ENCODE measurements at places on chromosomes 12 and 14. TPM values are rescaled to one million over a fixed set of nuclear protein-coding genes. Genes with fewer than 3 reads are reported as not detected.

GRCh38 chr12:9327320-9327719 is 119.1 kb upstream of the PZP start:
- H3K27ac ChIP-seq, result no peak overlapping the region
- H3K4me3 ChIP-seq, result no peak overlapping the region
- no peaks in the 10 kb centered on the region for H3K36me3 ChIP-seq
- no peak for DNase-seq
- H3K27me3 ChIP-seq, result no peaks in the 10 kb centered on the region

LBHD2 gene
- not detected for total RNA-seq

- H3K4me3 ChIP-seq, result no peak overlapping the region
- no peak for DNase-seq
- peaks cover 81% of the 10 kb centered on the region for H3K4me1 ChIP-seq
Measured at GRCh38 chr14:52020866-52021717, 31.7 kb downstream of the RTRAF start.

TAMALIN gene
- 17.2 TPM for total RNA-seq

DNA sequence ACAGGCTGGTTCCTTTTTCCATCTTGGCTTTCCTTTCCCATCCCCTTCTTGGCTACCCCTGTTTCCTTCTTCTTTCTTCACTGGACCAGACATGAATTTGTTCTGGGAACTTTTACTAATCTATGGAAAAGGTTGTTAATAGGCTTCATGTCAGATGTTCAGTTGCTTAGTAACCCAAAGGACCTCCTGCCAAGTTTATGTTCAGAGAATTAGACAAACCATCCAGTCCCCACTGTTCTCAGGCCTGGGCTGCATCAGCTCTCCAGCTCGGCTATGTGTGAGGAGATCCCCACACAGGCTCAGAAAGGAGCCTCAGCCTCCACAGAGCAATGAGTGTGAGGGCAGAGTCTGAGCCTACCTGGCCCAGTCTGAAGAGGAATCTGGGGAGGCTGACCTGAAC is 78.0 kb downstream of the AKAP6 start:
- H3K27ac ChIP-seq, result peak overlapping the region; percentile 58
- no peak for DNase-seq
- no peaks in the 10 kb centered on the region for H3K36me3 ChIP-seq
- no peak overlapping the region for H3K4me3 ChIP-seq
- H3K27me3 ChIP-seq, result no peaks in the 10 kb centered on the region

SLC6A13 gene
- 2.6 TPM for total RNA-seq

- DNase-seq, result no peak
- H3K4me1 ChIP-seq, result no peaks in the 10 kb centered on the region
- no peaks in the 10 kb centered on the region for H3K27me3 ChIP-seq
- no peaks in the 10 kb centered on the region for H3K36me3 ChIP-seq
Measured at GRCh38 chr14:70415788-70416187, 1.1 kb downstream of the SYNJ2BP start.

DNA sequence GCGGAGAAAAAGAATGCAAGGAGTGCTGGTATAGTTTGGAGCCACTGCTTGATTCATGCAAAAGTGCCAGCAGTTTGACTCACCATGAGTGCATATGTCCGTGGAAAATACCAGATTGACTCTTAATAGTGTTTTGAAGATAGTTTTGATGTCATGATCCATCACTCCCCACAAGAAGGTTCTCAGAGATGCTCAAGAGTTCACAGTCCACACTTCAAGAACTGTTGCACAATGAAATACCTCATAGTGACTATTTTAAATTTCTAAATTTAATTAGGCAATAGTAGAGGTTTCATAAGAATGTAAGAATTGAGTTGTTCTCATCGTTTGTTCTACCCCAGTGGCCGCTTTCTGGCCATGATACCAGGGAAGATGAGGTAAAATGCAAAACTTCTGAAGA is 286.6 kb upstream of the RGS6 start:
- no peak overlapping the region for H3K4me3 ChIP-seq
- no peaks in the 10 kb centered on the region for H3K4me1 ChIP-seq
- no peak for DNase-seq
- H3K36me3 ChIP-seq, result no peaks in the 10 kb centered on the region
- no peak overlapping the region for H3K27ac ChIP-seq

GRCh38 chr14:32826404-32827082 is 112.1 kb upstream of the NPAS3 start:
- H3K4me3 ChIP-seq, result no peak overlapping the region
- no peak overlapping the region for H3K27ac ChIP-seq
- H3K4me1 ChIP-seq, result peaks cover 44% of the 10 kb centered on the region

MRPL52 gene
- 107 TPM for total RNA-seq

DNA sequence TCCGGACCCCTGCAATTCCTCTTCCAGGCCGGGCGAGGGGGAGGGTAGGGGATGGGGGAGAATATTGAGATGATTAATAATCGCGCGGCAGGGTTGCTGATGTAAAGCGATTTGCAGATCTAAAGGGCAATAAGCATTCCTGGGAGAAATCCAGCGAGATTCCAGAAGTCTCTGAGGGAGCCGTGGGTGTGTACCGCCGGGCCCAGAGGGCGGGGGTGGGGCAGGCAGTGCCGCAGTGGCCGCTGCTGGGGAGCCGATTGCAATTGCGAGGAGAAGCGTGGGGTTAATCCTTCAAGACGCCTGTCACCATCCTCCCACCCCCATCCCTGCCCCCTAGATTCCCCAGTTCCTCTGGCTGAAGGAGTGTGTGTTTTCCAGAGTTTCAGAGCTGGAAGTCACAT is 16.4 kb downstream of the FOS start:
- peaks cover 29% of the 10 kb centered on the region for H3K4me1 ChIP-seq
- peak overlapping the region; percentile 65 for H3K4me3 ChIP-seq
- no peaks in the 10 kb centered on the region for H3K27me3 ChIP-seq
- DNase-seq, result peak; percentile 74

GRCh38 chr14:70152704-70153103 is 36.0 kb downstream of the SLC8A3 start:
- H3K27ac ChIP-seq, result no peak overlapping the region
- no peak overlapping the region for H3K4me3 ChIP-seq
- no peaks in the 10 kb centered on the region for H3K4me1 ChIP-seq

BCDIN3D gene
- 3.2 TPM for total RNA-seq

MYF6 gene
- total RNA-seq, result not detected

EXOC5 gene
- total RNA-seq, result 74.8 TPM

GRCh38 chr12:12896260-12896659 is 4.9 kb downstream of the GPRC5A start:
- H3K4me1 ChIP-seq, result peaks cover 9% of the 10 kb centered on the region
- no peak overlapping the region for H3K4me3 ChIP-seq
- no peak overlapping the region for H3K27ac ChIP-seq
- no peak for DNase-seq
- no peaks in the 10 kb centered on the region for H3K36me3 ChIP-seq

NACA gene
- total RNA-seq, result 614 TPM

RD3L gene
- 25.5 TPM for total RNA-seq

- H3K36me3 ChIP-seq, result no peaks in the 10 kb centered on the region
- H3K4me3 ChIP-seq, result no peak overlapping the region
- no peak overlapping the region for H3K27ac ChIP-seq
Measured at GRCh38 chr14:58871573-58871972, 233.8 kb downstream of the DACT1 start.

DNA sequence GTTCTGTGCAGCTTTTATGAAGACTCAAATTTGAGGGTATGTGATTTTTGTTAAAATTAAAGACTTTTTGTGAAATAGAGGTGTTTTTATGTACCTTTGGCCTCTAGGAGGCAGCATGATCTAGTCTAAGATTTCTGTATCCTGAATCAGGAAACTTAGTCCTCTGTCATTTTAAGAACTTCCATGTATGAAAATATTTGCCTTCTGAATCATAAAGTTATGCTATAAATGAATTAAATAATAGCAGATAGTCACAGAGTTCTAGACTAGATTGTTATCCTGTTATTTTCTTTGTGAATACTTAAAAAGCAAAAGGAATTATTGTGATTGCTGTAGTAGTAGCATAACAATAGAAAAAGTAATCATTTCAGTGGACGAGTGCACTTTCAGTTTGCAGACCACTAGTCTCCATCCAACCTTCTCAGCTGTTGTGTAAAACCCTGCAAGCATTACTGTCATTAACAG is 56.3 kb downstream of the FGD4 start:
- H3K27ac ChIP-seq, result peak overlapping the region; percentile 22
- no peaks in the 10 kb centered on the region for H3K36me3 ChIP-seq
- H3K4me3 ChIP-seq, result peak overlapping the region; percentile 58

DNA sequence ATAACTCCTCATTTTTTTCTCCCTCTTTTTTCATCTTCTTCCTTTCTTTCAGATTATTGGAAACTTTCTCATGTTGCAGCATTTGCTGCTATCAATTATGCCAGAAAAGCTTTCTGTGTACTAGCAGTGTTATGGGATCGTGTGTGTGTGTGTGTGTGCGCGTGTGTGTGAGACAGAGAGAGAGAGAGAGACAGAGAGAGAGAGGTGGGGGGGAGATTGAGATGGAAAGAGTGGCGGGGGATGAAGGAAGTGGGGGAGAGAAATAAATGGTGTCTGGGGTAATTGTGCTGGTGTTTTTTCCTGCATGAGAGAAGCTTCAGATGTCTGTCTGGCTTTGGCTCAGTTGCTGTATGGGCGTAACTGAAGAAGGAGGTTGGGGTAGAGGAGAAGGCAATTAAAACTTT is 268.9 kb downstream of the RAD51B start:
- H3K27ac ChIP-seq, result peak overlapping the region; percentile 78
- H3K27me3 ChIP-seq, result no peaks in the 10 kb centered on the region
- H3K4me3 ChIP-seq, result peak overlapping the region; percentile 39
- DNase-seq, result no peak
- H3K4me1 ChIP-seq, result no peaks in the 10 kb centered on the region

ACOT6 gene
- not detected for total RNA-seq

GRCh38 chr14:37480446-37481290 is 114.4 kb downstream of the FOXA1 start:
- no peaks in the 10 kb centered on the region for H3K36me3 ChIP-seq
- no peaks in the 10 kb centered on the region for H3K4me1 ChIP-seq
- no peak overlapping the region for H3K27ac ChIP-seq
- DNase-seq, result no peak
- no peaks in the 10 kb centered on the region for H3K27me3 ChIP-seq

GRCh38 chr14:104576232-104576969 is 3.2 kb upstream of the C14orf180 start:
- H3K4me3 ChIP-seq, result no peak overlapping the region
- no peaks in the 10 kb centered on the region for H3K36me3 ChIP-seq
- no peaks in the 10 kb centered on the region for H3K27me3 ChIP-seq
- no peak overlapping the region for H3K27ac ChIP-seq

GRCh38 chr14:89564989-89565388 is 148.0 kb upstream of the FOXN3 start:
- no peak for DNase-seq
- H3K36me3 ChIP-seq, result no peaks in the 10 kb centered on the region
- H3K4me3 ChIP-seq, result no peak overlapping the region
- no peaks in the 10 kb centered on the region for H3K27me3 ChIP-seq
- H3K27ac ChIP-seq, result peak overlapping the region; percentile 22

GRCh38 chr12:92619730-92620684 is 82.8 kb upstream of the PLEKHG7 start:
- no peaks in the 10 kb centered on the region for H3K4me1 ChIP-seq
- no peaks in the 10 kb centered on the region for H3K36me3 ChIP-seq
- no peaks in the 10 kb centered on the region for H3K27me3 ChIP-seq
- DNase-seq, result no peak
- H3K27ac ChIP-seq, result no peak overlapping the region
- H3K4me3 ChIP-seq, result no peak overlapping the region

DNA sequence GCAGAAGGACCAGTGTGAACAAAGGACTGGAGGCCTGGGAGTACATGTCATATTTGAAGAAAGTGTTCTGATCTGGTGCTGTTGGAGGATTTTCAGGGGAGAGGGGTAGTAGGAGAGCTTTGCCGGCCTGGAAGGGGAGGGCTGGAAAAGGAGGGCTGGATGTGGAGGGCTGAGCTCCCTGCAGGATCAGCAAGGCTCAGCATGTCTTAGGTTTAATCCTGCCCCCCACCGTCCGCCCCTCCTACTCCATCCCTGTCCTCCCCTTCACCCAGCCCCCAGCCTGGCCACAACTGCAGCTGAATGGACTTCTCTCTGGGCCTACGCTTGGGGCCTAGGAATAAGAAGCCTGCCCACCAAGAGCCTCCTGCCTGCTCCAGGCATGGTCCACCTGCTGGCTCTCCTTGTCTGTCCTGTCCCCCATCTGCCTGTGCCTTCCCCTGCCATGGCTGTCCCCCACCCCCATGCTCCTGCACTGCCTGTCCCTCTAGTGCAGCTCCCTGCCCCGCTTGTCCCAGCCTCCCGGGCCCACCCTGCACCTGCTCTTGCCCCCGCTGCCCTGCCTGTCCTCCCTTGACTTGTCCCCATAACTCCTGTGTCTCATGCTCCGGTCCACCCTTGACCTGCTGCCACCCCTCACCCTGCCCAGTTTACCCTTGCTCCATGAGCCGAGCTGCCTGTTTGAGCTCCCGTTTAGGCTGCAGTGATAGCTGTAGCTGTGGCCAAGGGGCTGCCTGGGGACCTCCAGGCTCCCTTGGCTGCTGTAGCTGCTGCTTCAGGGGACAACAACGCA is 9.8 kb upstream of the RARG start:
- no peaks in the 10 kb centered on the region for H3K4me1 ChIP-seq
- no peaks in the 10 kb centered on the region for H3K27me3 ChIP-seq

DNA sequence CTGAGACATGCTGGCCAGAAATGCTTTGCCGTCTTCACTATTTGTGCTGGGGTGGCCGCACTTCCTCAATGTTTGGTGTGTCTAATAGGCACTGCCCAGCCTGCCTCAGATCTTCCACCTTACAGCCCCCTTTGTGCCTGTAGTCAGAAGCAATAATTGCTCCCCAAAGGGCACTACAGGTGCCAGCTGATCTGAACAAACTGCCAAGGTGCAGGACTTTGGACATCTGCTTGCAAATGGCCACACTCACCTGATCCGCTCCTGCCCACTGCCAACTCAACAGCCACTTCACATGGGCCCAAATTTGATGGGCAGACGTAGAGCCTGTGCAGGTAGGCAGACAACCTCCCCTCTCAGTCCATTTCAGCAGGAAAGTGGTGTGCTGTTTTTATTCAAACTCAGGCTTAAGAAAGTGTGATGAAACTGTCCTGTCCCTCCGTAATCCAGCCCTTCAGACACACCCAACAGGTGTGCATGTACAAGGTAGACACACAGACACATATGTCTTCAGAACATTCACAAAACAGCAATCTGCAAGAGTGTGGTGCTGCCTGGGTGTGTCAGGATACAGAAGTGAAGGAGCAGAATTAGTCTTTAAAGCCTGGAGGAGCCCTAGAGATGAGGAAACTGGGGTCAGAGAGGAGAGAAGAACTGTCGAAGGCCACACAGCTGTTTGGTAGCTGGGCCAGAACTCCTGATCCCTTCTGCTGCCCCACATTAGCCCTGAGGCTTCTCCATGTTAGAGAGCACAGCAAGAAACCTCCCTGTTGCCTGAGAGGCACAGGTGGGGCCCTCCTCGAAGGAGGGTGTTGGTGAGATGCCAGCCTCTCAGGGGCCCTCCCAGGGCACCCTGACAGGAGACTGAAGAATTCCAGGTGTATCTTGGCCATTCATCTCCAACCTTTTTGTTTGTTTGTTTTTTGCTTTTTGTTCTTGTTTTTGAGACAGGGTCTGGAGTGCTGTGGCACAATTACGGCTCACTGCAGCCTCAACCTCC is 4.4 kb upstream of the KRT75 start:
- no peak overlapping the region for H3K27ac ChIP-seq
- no peak overlapping the region for H3K4me3 ChIP-seq

GRCh38 chr14:55303691-55304145 is 32.5 kb downstream of the FBXO34 start:
- no peaks in the 10 kb centered on the region for H3K27me3 ChIP-seq
- H3K27ac ChIP-seq, result no peak overlapping the region
- peaks cover 2% of the 10 kb centered on the region for H3K36me3 ChIP-seq
- no peak overlapping the region for H3K4me3 ChIP-seq
- no peak for DNase-seq
